Regular cardiac myocyte (primary cell): ENCODE measurements at places on chromosomes 12 and 14. TPM values are rescaled to one million over a fixed set of nuclear protein-coding genes. Genes with fewer than 3 reads are reported as not detected.

The RHOJ gene
- 2.8 and 13.6 TPM in 2 replicates for total RNA-seq

The AKAP6 gene
- 3.9 and 4.0 TPM in 2 replicates for total RNA-seq

The TESPA1 gene
- total RNA-seq, result not detected in 2 replicates

The FAM161B gene
- total RNA-seq, result 2.7 and 5.4 TPM in 2 replicates

The RND1 gene
- 0.19 and 0.28 TPM in 2 replicates for total RNA-seq

The LRRC10 gene
- not detected in 2 replicates for total RNA-seq

The FANCM gene
- total RNA-seq, result 7.6 and 12.5 TPM in 2 replicates

The CCDC177 gene
- under 0.01 TPM in 2 replicates for total RNA-seq

The RASSF9 gene
- total RNA-seq, result 0.77 and 0.85 TPM in 2 replicates

The BICDL1 gene
- total RNA-seq, result 0.28 and 0.38 TPM in 2 replicates

The TCTN2 gene
- 7.5 and 9.0 TPM in 2 replicates for total RNA-seq

The GPRC5D gene
- not detected in 2 replicates for total RNA-seq

The RAB5B gene
- total RNA-seq, result 42.2 and 43.1 TPM in 2 replicates

The RNASE7 gene
- total RNA-seq, result not detected in 2 replicates

The ARPC3 gene
- 366 and 438 TPM in 2 replicates for total RNA-seq

The A2ML1 gene
- under 0.01 TPM in 1 of 2 replicates, not detected in the other for total RNA-seq

The KCNH3 gene
- total RNA-seq, result under 0.01 and 0.28 TPM in 2 replicates

The C12orf54 gene
- total RNA-seq, result under 0.01 TPM in 1 of 2 replicates, not detected in the other

The OTX2 gene
- not detected in 2 replicates for total RNA-seq

The KRT2 gene
- total RNA-seq, result not detected in 2 replicates

The TAS2R50 gene
- 1.5 and 3.1 TPM in 2 replicates for total RNA-seq

The BIN2 gene
- not detected in 2 replicates for total RNA-seq
